ENCODE measurements at places on chromosomes 16 and 17. TPM values are rescaled to one million over a fixed set of nuclear protein-coding genes. Genes with fewer than 3 reads are reported as not detected.

- no peak for DNase-seq
Measured at GRCh38 chr16:85221771-85222154, 109.5 kb upstream of the CIBAR2 start.

GRCh38 chr17:19415806-19416775, 5.1 kb downstream of the RNF112 start:
- no peak for DNase-seq

GRCh38 chr16:50834701-50835100, 92.8 kb downstream of the CYLD start:
- DNase-seq = peak; percentile 35

DNA sequence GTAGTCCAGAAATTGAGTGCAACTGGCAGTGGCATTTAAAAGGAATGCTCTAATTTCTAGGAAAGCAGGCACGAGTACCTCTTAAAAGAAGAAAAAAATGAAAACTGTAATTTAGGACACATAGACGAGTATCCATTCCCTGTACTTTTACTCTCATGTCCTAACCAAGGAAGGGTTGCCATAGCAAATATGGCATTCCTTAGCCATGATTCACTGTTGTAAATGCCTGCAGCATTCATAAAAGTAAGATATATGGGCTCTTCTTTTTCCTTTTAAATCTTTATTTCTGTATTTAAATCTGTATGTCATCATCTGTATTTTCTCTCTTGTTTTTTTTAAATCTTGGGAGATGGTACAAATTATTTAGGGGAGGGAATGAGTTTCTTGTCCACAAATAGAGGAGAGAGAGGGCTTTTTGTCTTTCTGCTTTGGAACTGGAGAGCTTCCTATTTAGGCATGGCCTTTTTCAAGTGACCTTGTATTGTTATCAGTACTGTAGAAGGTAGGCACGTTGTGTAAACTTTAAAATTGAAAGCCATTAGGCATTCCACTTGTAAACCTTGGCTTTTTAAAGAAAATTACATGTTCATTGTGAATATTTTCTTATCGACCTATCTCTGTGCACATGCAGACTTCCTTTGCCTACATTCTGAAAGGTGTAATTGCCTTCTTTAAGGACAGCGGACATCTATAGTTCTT, 50.0 kb downstream of the TENT4B start:
- no peak for DNase-seq

DNA sequence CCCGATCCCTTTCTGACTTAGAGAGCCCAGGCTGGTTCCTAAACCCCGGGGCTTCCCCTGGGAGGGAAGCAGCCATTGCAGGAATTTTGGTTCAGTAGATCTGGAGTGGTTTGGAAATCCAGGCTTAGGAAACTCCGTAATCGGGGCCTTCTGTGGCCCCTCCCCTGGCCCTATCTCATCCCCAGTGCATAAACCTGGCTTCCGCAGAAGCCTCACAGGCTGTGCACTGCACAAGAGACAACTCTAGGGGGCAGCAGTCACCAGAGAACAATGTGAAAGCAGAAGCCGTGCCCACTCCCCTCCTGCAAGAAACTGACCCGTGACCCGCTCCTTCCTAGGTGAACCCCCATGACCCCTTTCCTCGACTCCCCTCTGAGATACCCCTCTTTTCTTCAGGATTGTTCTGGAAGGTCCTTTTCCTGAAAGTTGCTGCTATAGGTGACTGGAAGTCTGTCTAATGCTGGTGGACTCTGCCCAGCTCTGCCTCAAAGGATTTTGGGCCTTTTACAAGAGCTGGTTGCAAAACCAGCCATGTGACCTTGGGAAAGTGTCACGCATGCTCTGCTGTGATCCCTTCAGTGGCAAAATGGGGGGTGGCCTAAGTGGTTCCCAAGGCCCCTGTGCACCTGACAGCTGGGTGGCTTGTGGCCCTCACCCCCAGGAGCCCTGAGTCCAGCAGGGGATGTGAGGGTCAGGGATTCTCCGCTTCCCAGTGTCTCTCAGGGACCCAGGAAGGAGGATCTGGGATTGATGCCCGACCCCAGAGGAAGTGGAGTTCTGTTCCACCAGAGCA, 14.4 kb downstream of the GUCY2D start:
- DNase-seq = peak; percentile 70

DNA sequence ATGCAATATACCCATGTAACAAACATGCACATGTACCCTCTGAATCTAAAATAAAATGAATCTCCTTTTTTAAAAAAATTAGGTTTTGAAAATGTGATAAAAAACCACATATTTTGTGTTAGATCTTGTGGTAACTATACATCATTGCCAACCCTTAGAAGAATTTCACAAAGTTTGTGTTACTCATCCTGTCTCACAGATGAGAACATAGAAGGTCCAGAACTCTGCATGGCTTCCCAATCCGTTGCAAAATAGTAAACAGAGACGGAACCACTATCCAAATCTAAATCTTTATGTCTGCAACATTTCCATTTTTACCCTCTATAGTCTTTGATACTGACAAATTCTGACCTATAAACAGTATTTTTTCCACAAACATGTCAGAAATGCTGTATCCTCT, 759.9 kb downstream of the KCNJ2 start:
- DNase-seq = no peak

GRCh38 chr16:17232487-17232886, 238.3 kb downstream of the XYLT1 start:
- DNase-seq = no peak

- DNase-seq = no peak
Measured at GRCh38 chr17:9907883-9908648, 3.0 kb upstream of the RCVRN start.

DNA sequence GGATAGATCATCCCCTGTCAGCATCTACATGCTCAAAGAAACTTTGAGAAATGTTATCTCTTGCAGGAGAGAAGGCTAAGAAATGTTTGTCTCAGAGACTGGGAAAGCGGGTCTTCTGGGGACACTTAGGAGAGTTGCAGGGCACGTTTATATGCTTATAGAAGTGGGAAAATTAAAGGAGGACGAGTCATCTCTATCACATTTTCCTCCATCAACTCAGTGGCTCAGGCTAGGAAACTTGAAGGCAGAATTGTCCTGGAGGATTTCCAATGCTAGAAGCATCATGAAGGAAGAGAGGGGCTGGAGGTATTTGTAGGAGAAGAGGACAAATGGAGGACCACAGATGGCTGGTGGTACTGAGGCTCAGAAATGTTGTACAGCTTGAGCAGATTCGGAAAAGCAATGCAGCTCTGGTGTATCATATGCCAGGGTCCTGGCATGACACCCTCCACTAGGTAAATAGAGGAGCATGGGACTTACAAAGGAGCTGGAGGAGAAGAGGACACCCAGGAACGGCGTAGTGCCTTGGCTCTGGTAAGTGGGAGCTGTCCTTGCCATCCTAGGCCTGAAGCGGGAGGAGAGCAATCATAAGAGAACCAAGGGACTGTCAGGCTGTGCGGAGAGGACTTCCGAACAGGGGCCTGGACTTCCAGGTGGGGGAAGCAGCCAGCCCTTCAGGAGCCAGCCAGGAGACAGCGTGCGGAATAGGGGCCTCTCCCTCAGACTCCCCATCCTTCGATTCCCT, 4.5 kb upstream of the HS3ST3B1 start:
- DNase-seq = no peak

GRCh38 chr16:65989861-65990604, 376.5 kb upstream of the CDH5 start:
- DNase-seq = no peak

DNA sequence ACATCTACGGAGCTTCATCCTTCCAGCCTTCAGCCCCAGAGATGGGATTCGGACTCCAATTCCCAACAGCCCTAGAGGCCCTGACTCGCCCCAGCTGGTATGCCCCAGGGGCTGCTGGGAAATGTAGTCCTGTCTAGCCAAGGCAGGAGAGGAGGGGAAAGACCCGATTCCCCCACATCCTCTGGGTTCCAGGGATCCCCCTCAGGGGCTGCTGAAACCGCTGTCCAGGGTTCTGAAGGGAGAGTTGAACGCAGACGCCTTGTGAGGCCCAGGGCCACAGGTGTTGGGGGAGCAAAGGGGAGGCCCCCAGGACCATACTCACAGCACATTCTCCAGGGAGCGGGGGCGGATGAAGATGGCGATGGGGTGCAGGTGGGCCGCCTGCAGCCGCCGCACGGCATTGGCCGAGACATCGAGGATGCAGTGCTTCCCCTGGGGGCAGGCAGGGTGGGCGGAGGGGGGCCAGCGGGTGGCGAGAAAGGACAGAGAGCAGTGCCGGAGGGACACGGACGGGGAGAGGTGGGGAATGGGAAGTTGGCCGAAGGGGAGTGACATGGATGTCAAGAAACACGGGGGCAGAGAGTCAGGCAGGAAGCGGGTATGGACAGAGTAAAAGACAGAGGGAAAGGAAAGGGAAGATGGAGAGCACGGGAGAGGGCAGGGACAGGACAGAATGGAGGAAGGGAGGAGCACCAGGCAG, 12.6 kb upstream of the ASGR1 start:
- no peak for DNase-seq

GRCh38 chr16:56192986-56193945, 2.0 kb downstream of the GNAO1 start:
- no peak for DNase-seq

GRCh38 chr17:50866261-50866949, at the start of gene TOB1:
TOB1 (minus strand) TSS chr17:50866354; CDS start chr17:50864017, 2,337 bp downstream.
- DNase-seq = peak; percentile 92

DNA sequence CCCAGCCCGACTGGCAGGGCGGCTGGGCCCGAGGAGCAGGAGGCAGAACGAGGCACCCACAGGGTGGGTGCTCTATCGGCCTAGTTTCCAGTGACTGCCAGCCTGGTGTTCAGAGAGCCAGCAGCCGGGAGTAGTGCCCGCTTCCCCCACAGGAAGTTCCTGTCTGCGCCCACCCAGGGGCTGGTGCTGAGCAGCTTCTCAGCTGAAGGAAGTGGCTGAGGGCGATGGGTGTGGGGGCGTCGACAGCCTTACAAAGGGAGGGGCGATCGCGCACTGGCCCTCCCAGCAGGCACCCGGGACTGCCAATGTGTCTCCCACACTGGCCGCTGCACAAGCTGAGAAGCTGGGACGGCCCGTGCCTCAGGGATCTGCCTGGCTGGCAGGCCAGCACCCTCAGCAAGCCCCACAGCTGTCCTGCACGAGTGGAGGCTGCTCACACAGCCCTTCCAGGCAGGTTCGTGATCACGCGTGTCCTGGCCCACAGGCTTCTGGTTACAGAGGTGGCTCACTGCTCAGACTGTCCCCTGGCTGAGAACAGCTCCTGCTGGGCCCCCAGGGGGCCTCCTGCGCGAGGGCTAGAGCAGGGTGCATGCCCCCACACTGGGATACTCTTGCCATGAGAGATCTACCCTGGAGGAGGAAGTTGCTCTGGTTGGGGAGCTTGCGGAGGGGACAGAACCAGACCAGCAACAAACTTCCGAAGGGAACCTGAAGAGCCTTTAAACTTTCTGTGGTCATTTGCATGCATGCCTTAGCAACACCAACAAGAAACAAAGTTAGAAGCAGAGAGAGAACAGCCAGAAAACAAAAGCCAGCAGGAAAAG, 2.5 kb downstream of the RNF166 start:
- no peak for DNase-seq

Gene TBC1D28
- not detected for total RNA-seq

Gene CNTNAP4
- not detected for total RNA-seq

Gene GDPD3
- total RNA-seq = 0.53 TPM

Gene WNT9B
- 5.6 TPM for total RNA-seq

Gene USP22
- total RNA-seq = 170 TPM

Gene STH
- total RNA-seq = not detected

Gene HNF1B
- not detected for total RNA-seq

Gene RETREG3
- 51.3 TPM for total RNA-seq

Gene RNF157
- 2.4 TPM for total RNA-seq

Gene GRAP
- 1.8 TPM for total RNA-seq

Gene PMFBP1
- total RNA-seq = not detected

Gene PIK3R5
- total RNA-seq = 42.0 TPM
